ENCODE measurements at places on chromosomes 13 and 19. TPM values are rescaled to one million over a fixed set of nuclear protein-coding genes. Genes with fewer than 3 reads are reported as not detected.

ZNF878 gene
- not detected for total RNA-seq

UBE2L5 gene
- total RNA-seq = not detected

KLHL26 gene
- total RNA-seq = 6.5 TPM

RGCC gene
- 28.1 TPM for total RNA-seq

CEACAM7 gene
- not detected for total RNA-seq

CASP14 gene
- not detected for total RNA-seq

NLRP11 gene
- not detected for total RNA-seq

RNF225 gene
- total RNA-seq = 0.09 TPM

LMTK3 gene
- total RNA-seq = not detected

ERICH6B gene
- total RNA-seq = not detected

ARID3A gene
- 7.2 TPM for total RNA-seq

CBY2 gene
- not detected for total RNA-seq

SH3GL1 gene
- total RNA-seq = 91.9 TPM

LRRC8E gene
- total RNA-seq = 3.9 TPM

ELAVL3 gene
- not detected for total RNA-seq

IFNL1 gene
- not detected for total RNA-seq

DENND1C gene
- total RNA-seq = not detected

SERTM1 gene
- total RNA-seq = not detected

C19orf85 gene
- not detected for total RNA-seq

NFIX gene
- total RNA-seq = 89.2 TPM

ADAMTS10 gene
- 38.0 TPM for total RNA-seq

LGALS13 gene
- not detected for total RNA-seq

LACC1 gene
- 26.0 TPM for total RNA-seq

MZT1 gene
- 4.4 TPM for total RNA-seq

MYO16 gene
- total RNA-seq = 1.1 TPM

TMEM238 gene
- total RNA-seq = 0.23 TPM

FDX2 gene
- total RNA-seq = 20.1 TPM

EGLN2 gene
- total RNA-seq = 70.1 TPM

C1QTNF9 gene
- not detected for total RNA-seq

ZSCAN4 gene
- not detected for total RNA-seq

SLC17A7 gene
- total RNA-seq = not detected

LINGO3 gene
- total RNA-seq = not detected

KLK3 gene
- not detected for total RNA-seq

CGB5 gene
- not detected for total RNA-seq

ZNF541 gene
- not detected for total RNA-seq

INSR gene
- 28.4 TPM for total RNA-seq

CGB1 gene
- total RNA-seq = not detected

GPR183 gene
- not detected for total RNA-seq

TPTE2 gene
- total RNA-seq = not detected

IGFL2 gene
- total RNA-seq = not detected

PSG1 gene
- total RNA-seq = not detected

FCER2 gene
- not detected for total RNA-seq

PDE4A gene
- 15.4 TPM for total RNA-seq

C19orf73 gene
- 12.3 TPM for total RNA-seq
